PC-3 (cell line): ENCODE measurements at places on chromosomes 12 and 14.

- DNase-seq, result peak; percentile 82
Observed at GRCh38 chr14:56659964-56660551, 80.5 kb downstream of the TMEM260 start.

GRCh38 chr12:124379938-124380754 is 85.3 kb downstream of the RFLNA start:
- peak; percentile 97 for DNase-seq

GRCh38 chr14:101008631-101009336 is 105.3 kb upstream of the RTL1 start:
- no peak for DNase-seq

- DNase-seq, result peak; percentile 91
Observed at GRCh38 chr12:110744151-110744571, 1.5 kb upstream of the PPP1CC start.

GRCh38 chr12:41507286-41507685 is 319.2 kb downstream of the PDZRN4 start:
- DNase-seq, result peak; percentile 5

- peak; percentile 68 for DNase-seq
Observed at GRCh38 chr14:75295061-75295461, 16.4 kb downstream of the FOS start.

GRCh38 chr12:93242154-93242972 is 135.4 kb upstream of the NUDT4 start:
- DNase-seq, result no peak

- DNase-seq, result no peak
Observed at GRCh38 chr12:79954037-79954610, 19.2 kb upstream of the PPP1R12A start.

- DNase-seq, result no peak
Observed at GRCh38 chr14:71931492-71932228, 569 bp upstream of the RGS6 start.

DNA sequence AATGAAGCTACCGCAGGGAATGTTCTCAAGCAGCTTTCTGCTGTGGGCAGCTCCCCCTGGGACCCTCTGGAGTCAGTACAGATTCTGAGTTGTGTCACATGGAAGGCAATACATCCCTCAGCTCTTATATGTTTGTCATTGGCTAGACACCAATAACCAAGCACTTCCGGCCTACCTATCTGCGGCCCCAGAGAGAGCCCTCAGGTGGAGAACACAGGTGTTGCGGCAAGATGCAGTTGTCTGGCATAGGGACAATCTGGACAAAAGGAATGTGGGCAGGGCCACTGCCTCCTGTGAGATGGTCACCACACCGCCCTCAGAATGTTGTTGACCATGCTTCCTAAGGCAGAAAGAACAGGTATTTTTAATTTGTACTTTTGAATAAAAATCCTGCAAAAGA is 118.7 kb downstream of the BRMS1L start:
- DNase-seq, result peak; percentile 64

DNA sequence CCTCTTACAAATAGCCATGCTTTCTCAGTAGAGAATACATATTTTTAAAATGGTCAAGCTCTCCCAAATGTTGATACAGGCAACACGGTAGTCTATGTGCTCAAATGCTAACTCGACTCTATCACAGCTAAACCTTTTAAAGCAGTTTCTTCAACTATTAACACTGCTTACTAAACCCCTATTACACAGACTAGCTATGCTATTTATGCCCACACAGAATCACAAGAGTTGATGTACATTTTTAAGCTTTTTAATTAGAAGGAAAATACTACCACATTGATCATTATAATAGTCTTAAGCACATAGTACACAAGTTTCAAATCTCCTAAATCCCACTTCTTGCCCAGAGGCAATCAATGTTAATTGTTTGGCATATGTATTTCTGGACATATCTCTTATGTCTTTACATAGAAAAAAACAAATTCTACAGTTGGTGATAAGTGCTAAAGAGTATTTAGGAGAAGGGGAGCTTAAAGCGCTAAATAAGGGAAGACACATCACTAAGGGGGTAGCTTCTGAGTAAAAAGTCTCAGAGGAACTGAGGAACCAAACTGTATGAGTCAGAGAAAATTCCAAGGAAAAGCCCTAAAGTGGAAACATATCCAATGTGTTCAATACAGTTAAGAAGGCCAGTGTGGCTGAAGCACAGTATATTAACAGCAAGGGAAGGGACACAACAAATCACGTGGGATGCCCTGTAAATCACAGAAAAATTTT is 13.7 kb downstream of the HNRNPC start:
- no peak for DNase-seq

DNA sequence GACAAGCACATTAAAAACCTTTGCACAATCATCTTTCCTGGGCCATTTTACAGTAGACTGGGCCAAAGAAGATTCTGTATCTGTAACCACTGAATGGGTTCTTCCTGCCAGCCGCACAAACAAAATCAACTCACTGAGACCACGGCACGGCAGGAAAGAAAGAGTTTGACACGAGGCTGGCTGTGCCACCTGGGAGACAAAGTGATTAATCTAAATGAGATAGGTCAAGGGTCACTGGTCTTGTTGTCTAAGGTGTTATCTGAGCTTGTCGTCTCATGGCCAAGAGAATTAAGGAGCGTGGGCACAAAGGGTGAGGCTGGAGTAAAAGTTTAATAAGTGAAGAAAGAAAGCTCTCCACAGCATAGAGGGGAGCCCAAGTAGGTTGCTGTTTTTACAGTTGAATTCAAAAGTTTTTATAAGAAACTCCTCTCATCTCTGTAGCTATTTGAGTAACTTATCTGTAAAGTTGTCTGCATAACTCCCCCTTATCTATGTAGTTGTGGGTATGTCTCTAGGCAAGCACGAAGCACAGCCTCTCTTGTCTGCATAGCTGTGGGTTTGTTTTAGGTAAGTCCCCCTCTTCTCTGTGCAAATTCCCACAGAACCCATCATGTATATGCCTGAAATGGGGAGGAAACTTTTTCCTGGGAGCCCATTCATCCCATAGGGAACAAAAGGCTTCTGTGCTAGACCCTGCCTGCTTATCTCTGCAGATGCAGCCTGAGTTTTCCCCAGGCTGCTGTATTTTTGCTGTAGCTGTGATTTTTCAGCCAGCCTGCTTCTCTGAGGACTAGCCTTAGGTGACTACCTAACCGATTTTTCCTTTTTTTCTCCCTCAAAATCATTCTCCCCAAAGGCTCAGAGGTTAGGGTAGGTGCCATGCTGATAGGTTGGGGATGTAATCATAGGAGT is 1314.6 kb upstream of the TMEM132C start:
- no peak for DNase-seq

GRCh38 chr14:26056036-26056616 is 541.7 kb downstream of the NOVA1 start:
- DNase-seq, result no peak

DNA sequence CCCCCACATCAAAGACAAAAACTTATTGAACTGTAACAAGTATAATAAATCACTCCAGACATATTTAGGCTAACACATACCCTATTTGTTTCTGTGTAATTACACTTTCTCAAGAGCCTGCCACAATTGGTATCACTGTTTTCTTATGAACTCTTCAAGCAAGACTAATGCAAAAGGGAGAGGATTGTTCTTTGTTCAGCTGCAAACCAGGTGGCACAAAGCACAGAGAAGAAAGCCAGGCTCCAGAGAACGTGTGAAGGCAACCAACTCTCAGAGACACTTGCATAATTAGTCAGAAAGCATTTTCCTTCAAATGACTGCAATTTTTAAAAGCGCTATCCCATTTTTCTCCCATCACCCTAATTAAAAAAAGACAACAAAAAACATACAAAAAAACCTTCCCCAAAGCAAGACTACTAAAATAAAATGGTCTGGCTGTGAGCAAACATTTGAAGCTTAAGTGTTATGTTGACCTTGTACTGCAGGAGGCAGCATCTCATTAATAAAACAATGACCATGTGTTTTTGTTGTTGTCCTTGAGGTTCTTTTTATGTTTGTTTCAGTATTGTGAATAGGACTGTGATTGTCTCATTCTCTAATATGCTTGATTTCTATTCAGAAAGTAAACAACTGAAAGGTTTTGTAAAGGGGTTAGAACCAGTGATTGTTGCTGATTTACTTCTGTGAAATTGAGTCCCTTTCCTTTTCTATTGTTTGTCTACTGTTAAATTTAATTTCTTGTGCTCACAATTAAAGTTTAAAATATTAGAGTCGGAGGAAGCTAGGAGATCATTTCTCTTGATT is 452.7 kb upstream of the PDE3A start:
- peak; percentile 36 for DNase-seq
